ENCODE measurements at places on chromosomes 11 and 22.

DNA sequence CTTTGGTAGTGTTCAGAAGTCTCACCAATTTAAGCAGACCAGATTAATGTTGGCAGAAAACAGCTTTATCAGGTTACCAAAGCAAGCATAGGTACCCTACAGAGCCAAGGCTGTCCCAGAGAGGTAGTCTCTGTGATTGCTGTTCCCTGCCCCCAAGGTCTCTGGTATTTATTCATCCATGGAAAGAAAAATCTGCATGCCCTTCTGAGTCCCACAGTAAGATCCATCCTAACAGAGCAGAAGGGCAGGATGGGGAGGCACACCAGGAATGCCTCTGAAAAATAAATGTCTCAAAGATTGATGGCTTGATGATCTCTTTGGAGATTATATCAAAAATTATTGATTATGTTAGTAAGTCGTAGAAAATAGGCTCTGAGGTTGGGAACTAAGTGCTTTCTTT is 122.8 kb downstream of the FAT3 start:
- DNase-seq, result no peak

DNA sequence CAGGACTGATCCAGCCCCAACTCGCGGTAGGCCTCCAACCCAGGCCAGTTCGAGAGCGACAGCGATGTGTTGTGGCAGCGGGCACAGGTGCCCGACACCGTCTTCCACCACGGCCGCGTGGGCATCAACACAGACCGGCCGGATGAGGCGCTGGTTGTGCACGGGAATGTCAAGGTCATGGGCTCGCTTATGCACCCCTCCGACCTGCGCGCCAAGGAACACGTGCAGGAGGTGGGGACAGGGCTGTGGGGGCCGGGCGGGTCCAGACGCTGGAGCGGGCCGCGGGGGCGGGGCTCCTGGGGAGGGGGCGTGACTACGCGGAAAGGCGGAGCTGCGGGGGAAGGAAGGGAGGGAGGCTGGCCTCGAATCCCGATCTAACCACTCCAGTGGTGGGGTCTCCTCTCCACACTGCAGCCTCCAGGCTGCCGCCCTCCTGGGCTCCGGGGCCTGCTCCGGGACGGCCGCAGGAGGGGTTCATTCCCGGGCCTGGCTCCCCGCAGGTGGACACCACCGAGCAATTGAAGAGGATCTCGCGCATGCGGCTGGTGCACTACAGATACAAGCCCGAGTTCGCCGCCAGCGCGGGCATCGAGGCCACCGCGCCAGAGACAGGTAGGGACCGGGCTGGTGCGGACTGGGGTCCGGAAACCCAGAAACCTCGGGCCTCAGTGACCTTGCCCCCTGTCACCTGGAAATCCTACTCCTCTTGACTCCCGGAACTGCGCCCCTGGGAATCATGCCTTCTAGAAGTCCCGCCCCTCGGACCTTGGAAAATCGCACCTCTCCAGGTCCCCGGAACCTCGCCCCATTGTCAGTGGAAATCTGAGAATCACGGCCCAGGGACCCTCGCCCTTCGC is 14.9 kb downstream of the TMEM258 start:
- DNase-seq, result peak; percentile 54

GRCh38 chr11:43736502-43737200 is 56.1 kb downstream of the HSD17B12 start:
- DNase-seq, result no peak

- DNase-seq, result no peak
Measured at GRCh38 chr11:42770444-42771065, 541.2 kb upstream of the API5 start.

GRCh38 chr11:93536101-93536861 is 6.9 kb downstream of the SMCO4 start:
- no peak for DNase-seq

GRCh38 chr11:64244966-64245365 is 1.8 kb downstream of the PPP1R14B start:
- no peak for DNase-seq

DNA sequence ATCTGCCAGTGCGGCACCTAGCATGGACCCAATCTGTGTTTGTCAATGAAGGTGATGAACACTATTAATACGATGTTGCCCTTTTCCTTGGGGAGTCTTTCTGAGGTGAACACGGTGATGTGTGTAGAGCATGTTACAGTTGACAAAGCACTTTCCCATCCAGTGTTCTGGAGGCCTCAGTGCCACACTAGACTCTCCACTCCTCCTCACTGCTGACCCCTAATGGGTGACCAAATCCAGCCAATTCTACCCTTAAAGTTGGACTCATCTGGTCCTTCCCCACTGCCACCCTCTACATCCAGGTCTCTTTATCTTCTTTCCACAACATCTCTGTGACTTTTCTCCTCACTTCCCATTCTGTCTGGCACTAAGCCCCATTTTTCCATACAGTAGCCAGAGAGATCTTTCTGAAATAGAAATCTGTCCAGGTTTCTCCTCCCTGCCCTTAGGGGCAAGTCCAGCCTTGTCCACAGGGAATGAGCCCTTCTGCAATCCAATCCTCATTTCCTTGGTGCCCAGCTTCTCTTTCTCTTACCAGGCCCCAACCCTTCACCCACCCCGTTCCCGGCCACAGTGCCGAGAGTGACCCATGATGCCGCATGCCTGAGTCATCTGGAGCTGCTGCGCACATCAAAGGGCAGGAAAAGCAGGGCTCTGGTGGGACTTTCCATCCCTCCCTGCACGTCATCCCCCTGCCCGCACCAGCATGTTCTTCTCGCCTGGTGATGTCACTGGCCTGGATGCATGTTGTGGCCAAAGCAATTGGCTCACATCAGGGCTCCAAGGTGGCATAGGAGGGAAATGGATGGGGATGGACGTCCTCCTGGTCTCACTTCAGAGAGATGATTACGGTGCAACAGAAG is 64.2 kb downstream of the RASSF10 start:
- DNase-seq, result no peak

DNA sequence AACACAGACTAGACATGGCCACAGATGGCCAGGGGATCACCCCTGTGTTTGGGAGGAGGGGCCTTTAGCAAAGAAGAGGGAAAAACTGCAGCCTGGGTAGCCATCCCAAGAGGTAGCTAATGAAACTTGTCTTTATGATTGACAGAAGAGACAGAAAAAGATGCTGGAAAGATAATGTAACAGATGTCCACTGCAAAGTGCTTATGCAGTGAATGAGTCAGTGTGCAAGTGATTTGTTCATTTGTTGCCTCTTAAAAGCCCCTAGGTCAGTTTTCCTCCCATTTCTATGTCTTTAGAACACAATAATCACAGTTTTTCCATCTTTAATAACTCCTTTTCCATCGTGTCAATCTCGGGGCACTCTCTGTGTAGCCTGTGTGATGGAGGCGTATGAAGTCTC is 57.2 kb downstream of the INSC start:
- no peak for DNase-seq

- DNase-seq, result no peak
Measured at GRCh38 chr11:131065435-131066413, 149.4 kb upstream of the SNX19 start.

DNA sequence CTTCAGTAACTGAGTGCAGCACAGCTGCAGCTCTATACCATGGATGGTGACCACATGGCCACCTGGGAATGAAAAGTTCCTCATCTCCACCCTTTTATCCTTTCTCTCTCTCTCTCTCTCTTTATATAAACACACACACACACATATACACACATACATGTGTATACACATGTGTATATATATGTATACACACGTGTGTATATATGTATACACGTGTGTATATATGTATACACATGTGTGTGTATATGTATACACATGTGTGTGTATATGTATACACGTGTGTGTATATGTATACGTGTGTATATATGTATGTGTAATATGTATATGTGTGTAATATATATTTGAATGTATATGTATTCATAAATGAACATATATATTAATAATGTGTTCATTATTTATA is 18.8 kb upstream of the FAR1 start:
- no peak for DNase-seq

- DNase-seq, result no peak
Measured at GRCh38 chr11:102724904-102725500, at the start of gene MMP8. Gene MMP8 (minus strand): TSS chr11:102724954. CDS start chr11:102724855, 99 bp downstream.

DNA sequence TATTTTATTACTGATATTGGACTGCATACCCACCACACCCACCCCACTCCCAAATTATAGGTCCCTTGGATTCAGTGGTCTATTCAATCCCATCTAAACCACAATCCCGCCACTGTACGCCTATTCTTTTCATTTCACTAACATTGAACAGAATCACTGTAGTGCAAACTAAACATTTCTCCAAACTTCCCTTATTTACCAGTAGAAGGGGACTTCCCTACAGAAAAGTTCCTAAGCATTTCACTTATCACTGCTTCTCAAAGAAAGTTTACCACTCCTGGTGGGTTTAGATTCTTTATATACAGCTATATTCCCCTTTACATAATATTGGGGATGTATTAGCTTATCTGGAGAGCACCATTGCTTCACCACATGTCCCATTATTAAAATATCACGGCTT is 29.3 kb downstream of the OR8B12 start:
- no peak for DNase-seq

DNA sequence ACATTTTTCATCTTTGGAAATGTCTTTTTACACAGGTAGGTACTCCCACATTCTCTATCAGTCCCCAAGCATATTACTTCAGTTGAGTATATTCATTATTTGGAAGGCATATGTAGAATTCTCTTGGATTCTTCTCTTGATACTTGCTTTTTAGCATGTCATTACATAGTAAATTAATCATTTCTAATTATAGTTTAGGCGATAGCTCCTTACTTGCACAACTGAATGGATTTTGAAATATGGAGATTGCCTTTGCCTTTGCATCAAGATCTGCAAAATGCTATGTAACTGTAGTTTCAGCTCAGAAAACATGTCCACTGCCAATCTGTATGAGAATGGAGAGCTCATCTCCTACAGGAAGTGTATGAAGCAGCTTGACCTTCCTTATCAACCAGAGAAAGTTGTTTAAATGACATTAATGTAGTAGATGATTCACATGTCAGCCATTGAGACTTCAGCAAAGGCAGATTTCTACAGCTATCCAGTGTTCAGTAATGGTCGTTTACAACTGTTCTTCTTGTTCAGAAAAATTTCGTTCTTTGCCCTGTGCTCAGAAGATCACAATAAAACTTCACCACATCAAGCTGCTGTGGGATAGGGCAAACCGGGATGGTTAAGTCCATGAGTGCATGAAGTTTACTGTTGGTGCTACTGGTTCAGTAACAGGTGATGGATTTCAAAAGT is 61.6 kb downstream of the PPP6R3 start:
- no peak for DNase-seq

- DNase-seq, result no peak
Measured at GRCh38 chr22:26471522-26471921, 12.1 kb downstream of the HPS4 start.

DNA sequence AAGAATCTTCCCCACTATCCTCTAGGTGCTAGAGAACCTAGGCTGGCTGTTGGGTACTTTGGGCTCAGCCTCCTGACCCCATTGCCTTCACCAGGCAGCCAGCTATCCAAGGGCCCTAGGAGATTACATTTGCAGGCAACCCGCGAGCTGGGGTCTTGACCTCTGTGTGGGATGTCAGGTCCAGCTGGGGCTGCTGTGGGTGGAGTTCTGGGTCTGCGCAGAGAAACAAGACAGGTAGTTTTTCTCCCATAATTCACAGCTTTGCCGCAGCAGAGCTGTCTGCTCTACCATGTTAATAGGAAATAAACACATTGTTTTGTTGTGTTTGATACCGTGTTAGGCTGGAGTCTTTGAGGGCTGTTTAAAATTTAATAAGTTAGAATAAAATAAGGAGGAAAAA is 142.8 kb upstream of the PLET1 start:
- DNase-seq, result no peak

DNA sequence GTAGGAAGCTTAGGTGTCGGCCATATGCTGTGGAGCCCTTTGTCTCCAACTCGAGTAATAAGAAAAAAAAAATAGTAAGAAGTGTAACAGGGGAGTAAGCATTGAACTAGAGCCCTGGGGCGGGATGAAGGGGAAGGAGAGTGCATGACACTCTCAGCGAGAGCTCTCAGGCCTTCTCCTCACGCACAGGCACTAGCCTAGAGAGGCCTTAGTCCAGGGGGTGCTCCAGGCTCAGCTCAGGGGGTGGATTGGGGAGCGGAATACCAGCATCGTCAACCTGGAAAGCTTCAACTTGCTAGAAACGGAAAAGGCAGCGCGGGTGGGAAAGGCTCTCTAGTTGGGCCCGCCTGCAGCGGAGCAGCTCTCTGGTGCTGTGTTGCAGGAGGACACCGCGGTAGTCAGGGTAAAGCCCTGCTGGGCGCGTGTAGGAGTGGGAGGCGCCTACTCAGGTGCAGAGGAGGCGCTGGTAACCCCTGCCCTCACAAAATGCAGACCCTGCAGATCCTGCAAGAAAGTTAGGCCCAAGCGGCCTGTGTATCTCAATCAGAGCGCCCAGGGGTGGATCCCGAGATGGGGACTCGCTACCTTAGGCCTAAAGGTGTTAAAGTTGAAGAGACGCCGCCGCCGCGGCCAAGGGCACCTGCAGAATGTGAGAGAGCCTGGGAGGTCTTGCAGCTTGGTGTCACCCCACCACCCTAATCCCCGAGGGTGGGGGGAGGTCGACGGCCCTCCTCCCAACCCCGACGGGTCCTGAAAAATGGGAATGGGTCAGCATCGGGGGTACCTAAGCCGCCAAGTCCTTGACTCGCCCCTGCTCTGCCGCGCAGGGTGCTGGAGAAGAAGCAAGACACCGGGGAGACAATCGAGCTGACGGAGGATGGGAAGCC is 2.8 kb downstream of the SLC17A6 start:
- DNase-seq, result no peak

- no peak for DNase-seq
Measured at GRCh38 chr22:25878933-25879332, 136.9 kb downstream of the MYO18B start.

GRCh38 chr11:126194121-126194543 is 17.3 kb downstream of the RPUSD4 start:
- DNase-seq, result no peak

- no peak for DNase-seq
Measured at GRCh38 chr11:91585035-91585801, 639.4 kb upstream of the FAT3 start.

- no peak for DNase-seq
Measured at GRCh38 chr22:28822930-28823551, 22.7 kb upstream of the XBP1 start.

DNA sequence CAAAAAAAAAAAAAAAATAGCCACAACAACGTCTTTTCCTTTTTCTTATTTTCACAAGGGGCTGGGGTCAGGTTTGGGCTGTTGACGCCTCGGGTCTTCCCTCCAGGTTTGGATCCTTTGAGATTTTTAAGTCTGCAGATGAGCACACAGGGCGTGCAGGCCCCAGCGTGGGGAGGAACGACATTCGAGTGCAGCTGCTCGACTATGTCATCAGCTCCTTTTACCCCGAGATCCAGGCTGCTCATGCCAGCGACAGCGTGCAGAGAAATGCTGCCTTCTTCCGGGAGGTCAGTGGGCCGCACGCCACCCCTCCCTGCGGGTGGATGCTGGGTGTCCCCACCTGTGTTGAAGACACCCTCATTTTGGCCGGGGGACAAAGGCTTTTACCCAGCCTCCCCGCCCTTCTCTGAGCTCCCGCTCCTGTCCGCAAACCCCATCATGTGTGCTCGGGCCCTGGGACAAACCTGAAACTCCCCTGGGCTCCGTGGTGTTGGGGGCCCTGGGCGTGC is 7.7 kb downstream of the SELENOO start:
- no peak for DNase-seq

DNA sequence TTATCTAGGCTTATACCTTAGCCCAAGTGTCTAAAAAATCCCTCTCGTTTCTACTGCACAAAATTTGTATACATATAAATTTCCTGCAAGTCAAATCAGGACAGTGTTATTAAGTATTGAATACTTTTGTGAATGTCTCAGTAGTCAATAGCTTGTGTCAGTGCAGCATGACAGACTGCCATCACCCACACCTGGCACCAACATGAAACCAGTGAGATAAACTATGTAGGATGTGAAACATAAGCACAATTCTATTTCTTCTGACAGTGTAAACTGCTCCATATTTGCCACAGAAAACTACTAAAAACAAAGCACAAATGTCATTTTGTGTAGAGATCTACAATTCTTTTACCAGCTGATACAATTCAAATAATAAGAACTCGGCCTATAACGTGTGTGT is 542.1 kb upstream of the LUZP2 start:
- no peak for DNase-seq

All from activated T-helper 9 cell treated with anti-CD3 and anti-CD28 coated beads, Interleukin-2, amount 50 U/mL, for 16 hours (primary cell).